Kasumi-1 (cell line): ENCODE measurements at places on chromosomes 6 and 20.

- no peak for DNase-seq
Measured at GRCh38 chr20:38418509-38419204, 16.5 kb downstream of the SNHG17 start.

GRCh38 chr6:19995575-19996257, 158.5 kb downstream of the ID4 start:
- no peak for DNase-seq

DNA sequence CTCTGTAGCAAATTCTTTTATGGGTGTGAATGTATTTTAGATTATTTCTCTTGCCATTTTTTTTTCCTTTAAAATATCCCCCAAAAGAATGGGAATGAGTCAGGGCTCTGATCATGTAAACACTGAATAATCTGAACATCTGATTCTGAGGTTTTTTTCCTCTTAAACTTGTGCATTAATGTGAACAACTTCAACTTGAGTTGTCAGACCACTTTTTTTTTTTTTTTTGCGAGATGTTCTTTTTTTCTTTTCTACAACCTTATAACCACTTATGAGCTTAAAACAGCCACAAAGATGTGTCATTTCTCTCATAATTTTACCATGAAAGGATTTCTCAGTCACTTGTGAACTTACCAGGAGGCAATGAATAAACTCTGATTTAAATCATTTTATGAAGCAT, 85.3 kb downstream of the TBC1D7 start:
- no peak for DNase-seq

- no peak for DNase-seq
Measured at GRCh38 chr6:153484056-153484455, 353.0 kb upstream of the RGS17 start.

DNA sequence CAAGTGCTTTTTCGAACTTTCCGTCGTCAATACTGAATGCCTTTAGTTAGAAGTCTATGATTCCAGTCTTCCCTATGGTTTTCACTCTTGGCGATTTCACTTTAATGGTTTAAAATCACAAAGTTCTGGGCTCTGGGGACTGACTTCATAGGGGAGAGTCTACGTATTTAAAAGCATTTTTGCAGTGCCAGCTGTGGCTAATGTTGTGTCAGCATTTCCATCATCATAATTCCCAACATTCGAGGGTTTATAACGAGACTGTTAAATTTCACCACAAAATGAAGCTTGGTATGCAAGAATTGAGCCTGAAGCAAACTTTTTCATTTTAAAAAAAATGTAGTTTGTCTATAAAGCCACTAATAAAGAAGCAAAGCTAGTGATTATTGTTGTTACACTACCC, 242.7 kb downstream of the SOX4 start:
- DNase-seq = no peak

DNA sequence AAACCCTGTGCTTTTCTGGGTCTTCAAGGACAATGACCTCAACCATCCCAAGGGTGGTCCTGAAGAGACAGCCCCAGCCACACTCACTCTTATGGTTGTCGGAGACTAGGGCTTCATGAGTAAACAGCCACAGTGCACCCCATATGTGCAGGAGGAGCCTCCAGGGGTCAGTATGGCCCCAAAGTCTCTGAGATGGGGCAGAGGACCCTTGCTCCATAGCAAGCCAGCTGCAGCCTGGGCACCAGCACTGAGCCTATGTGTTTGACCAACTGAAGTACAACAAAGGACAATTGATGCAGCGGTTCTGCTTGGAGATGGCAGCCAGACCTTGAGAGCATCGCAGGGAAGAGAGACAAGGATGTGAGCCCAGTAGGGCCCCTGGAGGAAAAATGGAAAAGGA, 112.2 kb downstream of the LRFN2 start:
- DNase-seq = no peak

DNA sequence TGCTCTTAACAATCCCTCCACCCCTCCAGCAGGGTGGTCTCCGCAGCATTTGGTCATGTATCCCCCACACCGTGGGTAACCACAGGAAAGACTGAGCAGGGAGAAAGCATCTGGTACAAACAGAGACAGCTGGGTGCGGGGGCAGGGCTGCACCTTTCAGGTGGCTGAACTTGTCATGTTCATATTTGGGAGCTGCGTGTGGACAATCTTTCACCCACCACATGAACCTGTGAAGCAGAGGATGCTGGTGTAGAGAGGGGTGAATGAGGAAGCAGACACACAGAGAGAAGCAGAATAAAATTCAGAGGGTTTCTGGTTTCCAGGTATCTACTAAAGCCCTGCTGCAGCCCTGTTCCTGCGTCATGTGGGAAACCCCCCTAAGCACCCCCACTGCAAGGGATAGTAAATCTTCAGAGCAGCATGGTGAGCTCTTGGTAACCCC, 8.9 kb downstream of the GFOD1 start:
- no peak for DNase-seq

- no peak for DNase-seq
Measured at GRCh38 chr6:158714706-158715105, 64.9 kb downstream of the SYTL3 start.
